Activated CD4-positive, alpha-beta T cell treated with anti-CD3 and anti-CD28 coated beads, Interleukin-2, amount 10 ng/mL, durations not matched to agents 7 days and 5 days (primary cell): ENCODE measurements at places on chromosomes 2 and 18.
A peak's percentile ranks its signal among the peaks of the same experiment; 100 is the strongest.

DNA sequence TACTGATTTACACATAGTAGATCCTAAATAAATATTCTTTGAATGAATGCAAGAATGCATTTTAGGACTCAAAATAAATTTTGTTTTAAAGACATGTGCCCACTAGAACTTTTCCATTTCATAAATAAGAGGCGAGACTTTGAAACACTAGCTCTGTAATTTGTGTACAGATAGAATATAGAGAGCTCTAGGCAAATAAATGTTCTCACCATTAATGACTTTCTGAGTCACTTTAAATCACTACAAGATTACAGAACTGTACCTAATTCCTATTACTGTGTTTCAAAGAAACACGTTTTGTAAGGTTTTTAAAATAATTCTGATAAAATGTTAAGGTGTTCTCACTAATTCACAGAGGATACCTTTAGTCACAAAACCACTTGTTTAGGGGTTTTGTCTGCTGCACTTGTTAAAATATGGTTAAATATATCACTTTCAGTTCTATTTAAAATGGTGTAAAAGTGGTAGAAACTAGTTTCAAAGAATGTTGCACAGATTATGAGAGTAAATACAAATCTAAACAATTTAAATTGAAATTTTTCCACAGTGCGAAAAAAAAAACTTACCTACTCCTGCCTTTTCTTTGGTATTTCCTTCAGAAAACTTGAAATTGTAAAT, 158.7 kb upstream of the ZC3H15 start:
- DNase-seq, result no peak

DNA sequence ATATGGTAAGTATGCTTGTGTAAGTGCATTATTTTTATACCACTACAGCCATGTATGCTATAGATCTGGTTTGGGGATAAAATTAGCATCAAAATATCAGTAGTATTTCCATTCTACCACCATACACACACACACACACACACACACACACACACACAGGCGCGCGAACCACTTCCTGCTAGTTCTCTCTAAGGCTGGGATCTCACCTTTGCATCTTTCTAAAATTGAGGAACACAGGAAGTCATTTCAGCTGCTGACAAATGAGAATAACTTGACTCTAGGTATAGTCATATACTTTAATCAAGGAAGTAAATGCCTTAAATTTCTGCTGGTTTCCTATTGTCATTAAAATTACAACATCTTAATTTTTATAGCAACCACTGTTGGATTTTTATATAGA, 72.5 kb downstream of the RBM43 start:
- peak; percentile 24 for DNase-seq

GRCh38 chr2:102618452-102619413, 620 bp upstream of the SLC9A2 start:
- no peak for DNase-seq

GRCh38 chr2:6793371-6793770, 72.3 kb downstream of the CMPK2 start:
- DNase-seq, result no peak

DNA sequence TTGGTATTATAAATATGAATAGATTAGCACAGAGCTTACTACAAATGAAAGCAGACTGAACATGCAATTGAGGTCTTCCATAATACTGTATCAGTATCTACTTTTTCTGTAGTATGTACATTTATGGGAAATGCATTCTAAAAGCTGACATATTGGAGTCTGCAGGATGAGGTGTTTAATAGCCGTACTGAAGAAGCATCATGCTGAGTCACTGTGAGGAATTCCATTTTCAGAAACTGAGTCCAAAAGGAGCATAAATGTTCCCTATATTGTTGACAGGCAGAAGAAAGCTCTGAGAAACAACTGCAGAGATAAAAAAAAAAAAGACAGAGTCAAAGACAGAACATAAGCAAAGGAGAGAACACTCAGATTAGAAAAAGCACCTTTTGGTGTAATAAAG, 366.7 kb upstream of the SPHKAP start:
- no peak for DNase-seq

DNA sequence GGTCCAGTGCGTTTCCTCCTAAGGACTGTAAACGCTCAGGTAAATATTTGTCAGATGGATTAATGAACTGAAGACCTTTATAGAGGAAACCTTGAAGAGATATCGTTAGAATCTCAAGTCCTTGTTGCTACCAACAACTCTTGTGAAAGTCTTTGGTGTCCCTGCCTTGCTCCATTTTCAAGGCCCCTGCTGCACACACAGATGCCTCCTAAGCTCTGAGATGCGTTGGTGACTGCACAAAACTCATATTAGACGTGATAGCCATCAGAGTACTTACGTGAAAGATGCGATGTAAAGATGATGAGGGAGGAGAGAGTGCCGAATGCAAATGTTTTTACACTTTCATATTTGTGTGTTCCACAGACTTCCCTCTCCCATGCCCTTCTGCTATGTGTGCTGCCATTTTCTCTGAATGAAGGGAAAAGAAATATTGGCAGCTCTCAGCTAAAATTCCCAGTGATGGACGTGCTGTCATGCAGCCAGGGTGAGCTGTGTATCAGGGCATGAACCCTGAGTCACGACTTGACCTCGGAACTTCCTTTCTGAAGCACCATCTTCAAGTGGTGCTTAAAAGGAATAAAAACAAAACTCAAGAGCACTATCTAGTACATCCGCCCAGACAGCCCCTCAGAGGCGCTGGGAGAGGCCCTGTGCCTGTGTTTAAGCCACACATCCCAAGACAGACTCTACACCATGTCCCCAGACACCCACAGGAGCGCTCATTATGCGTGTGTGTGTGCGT, 117.4 kb downstream of the FAM210A start:
- DNase-seq, result peak; percentile 42

DNA sequence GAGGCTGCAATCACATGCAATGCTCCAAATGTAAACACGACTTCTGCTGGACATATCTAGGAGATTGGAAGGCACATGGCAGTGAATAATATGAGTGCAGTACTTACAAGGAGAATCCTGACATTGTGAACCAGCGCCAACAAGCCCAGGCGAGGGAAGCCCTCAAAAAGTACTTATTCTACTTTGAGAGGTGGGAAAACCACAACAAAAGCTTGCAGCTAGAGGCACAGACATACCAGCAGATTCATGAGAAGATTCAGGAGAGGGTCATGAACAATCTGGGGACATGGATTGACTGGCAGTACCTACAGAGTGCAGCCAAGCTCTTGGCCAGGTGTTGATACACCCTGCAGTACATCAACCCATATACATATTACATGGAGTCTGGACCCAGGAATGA, 475.7 kb upstream of the CDH2 start:
- no peak for DNase-seq

GRCh38 chr2:240498958-240499260, 58.9 kb downstream of the ANKMY1 start:
- no peak for DNase-seq

DNA sequence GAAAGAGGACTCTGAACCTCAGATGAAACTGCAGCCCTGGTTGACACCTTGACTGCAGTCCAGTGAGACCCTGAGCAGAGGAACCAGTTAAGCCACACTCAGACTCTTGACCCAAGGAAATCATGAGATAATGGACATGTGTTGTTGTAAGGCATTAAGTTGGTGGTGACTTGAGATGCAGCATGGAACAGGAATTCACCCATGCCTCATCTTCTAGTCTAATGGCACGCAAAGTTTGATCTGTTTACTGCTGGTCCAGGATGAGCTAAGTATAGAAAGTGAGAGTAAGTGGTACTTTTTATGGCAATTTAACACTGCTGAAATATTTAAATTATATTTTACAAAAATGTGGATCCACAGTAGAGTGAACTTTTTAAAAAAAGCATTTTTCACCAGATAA, 51.3 kb upstream of the LTBP1 start:
- DNase-seq, result no peak

GRCh38 chr2:240856151-240856980, 12.3 kb upstream of the AGXT start:
- DNase-seq, result no peak

DNA sequence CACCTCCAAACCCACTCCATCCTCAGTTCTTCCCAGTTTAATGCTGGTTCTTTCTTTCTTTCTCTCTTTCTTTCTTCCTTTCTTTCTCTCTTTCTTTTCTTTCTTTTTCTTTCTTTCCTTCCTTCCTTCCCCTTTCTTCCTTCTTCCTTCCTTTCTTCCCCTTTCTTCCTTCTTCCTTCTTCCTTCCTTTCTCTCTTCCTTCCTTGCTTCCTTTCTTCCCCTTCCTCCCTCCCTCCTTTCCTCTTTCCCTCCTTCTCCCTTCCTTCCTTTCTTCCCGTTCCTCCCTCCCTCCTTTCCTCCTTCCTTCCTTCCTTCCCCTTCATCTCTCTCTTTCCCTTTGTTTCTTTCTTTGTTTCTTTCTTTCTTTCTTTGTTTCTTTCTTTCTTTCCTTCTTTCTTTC, 50.9 kb downstream of the PDCL3 start:
- DNase-seq, result no peak

GRCh38 chr2:149467436-149467835, 120.1 kb downstream of the MMADHC start:
- DNase-seq, result no peak
